H54 (cell line): ENCODE measurements at places on chromosomes 2 and 18.

DNA sequence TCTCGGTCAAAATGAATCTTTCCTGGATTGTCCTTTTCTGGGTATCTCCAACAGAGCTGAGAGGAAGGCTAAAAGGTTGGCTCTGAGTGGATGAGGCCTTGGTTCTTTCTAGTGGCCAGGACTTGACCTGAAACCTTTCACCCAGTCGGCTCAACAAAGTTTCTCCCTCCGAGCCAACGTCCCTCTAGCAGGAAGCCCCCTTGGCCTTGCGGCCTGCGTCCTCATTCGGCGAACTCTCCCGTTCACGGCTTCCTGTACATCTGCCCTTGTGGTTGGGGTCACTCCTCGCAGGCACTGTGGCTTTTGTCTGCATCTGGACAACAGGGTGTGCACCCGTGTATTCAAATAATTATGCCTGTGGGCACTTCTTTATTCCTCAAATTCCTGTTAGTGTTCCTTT lies 9.4 kb upstream of the SIX3 start:
- DNase-seq: no peak

- DNase-seq: no peak
Measured at GRCh38 chr2:55391615-55392242, 27.9 kb downstream of the CCDC88A start.

- no peak for DNase-seq
Measured at GRCh38 chr18:43526426-43527145, 249.3 kb upstream of the SYT4 start.

- DNase-seq: peak; percentile 77
Measured at GRCh38 chr2:20091305-20091991, 40.0 kb upstream of the LAPTM4A start.

DNA sequence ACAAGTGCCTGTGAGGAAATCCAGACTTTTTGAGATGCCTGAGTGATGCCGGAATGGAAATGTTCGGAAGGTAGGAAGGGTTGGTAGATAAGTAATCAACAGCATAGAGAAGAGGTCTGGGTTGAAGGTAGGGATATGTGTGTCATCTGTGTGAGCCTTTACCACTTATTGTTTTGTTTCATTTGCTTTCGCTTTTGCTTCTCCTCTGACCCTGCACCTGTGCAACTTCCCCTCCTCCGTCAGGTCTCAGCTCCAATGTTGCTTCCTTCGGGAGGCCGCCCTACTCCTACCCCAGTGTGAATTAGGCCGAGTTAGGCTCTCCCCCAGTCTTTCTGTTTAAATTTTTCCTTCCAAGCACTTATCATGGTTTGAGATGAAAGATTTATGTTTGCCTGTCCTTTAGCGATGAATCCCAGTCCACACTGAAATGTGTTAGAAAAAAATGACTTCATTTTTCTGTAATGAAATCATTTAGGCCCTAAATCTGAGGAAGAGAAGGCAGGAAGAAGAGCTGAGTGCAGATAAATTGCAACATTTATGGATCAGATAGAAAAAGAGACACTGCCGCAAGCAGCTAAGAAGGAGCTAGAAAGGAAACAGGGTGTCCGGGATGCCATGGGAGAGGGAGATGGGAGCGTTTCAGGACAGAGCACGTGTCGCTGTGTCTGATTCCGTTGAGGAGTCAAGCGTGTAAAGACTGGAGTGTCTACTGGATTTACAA lies 139.6 kb upstream of the PELI1 start:
- DNase-seq: no peak

- no peak for DNase-seq
Measured at GRCh38 chr2:216756435-216756834, 61.1 kb upstream of the IGFBP5 start.

- DNase-seq: peak; percentile 91
Measured at GRCh38 chr2:9703701-9704221, 73.0 kb upstream of the YWHAQ start.
